Sigmoid colon (tissue), 7 donors: ENCODE measurements at places on chromosomes 5 and 9. TPM values are rescaled to one million over a fixed set of nuclear protein-coding genes. Genes with fewer than 3 reads are reported as not detected.

GRCh38 chr5:170444181-170444580 lies 55.0 kb upstream of the KCNMB1 start:
- no peak for DNase-seq

GRCh38 chr5:4093970-4094369 lies 498.3 kb downstream of the IRX1 start:
- no peak for DNase-seq

GRCh38 chr9:115063058-115063845 lies 54.7 kb downstream of the TNC start:
- no peak for DNase-seq

RGS7BP gene
- 0.49 TPM for total RNA-seq

CYLC2 gene
- total RNA-seq, result not detected

TLX3 gene
- total RNA-seq, result not detected

LCN1 gene
- total RNA-seq, result not detected

DNA sequence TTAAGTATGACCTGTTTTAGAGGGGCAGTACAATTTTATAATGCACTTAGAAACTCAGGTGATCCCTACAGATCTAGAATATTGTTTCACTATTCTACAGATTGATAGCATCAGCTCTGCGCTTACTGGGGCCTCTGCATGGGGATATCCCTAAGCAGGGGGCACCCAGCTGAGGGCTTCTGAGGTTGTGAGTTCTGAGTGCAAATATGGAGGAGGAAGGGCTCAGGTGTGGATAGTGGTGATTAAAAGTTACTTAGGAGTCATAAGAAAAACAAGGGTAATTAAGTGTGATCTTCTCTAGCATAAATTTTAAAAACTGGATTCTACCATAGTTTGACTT lies 274.4 kb downstream of the EFNA5 start:
- no peak for DNase-seq

TPPP gene
- total RNA-seq, result 7.1 TPM

GRCh38 chr9:116868201-116868600 lies 181.1 kb downstream of the TRIM32 start:
- no peak for DNase-seq

GRCh38 chr9:136786451-136786850 lies 4.7 kb upstream of the TMEM141 start:
- DNase-seq, result no peak

DNA sequence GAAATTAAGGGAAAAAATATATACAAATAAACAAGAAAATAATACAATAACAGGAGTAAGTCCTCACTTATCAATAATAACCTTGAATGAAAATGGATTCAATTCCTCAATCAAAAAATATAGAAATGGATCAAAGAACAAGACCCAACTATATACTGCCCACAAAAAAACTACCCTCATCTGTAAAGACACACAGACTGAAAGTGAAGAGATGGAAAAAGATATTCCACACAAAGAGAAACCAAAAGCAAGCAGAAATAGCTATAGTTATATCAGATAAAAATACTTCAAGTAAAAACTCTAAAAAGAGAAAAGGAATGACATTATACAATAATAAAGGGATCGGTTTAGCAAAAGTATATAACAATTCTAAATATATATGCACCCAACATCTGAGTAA lies 66.5 kb downstream of the KIAA0825 start:
- DNase-seq, result no peak

LRRC26 gene
- total RNA-seq, result not detected

DNA sequence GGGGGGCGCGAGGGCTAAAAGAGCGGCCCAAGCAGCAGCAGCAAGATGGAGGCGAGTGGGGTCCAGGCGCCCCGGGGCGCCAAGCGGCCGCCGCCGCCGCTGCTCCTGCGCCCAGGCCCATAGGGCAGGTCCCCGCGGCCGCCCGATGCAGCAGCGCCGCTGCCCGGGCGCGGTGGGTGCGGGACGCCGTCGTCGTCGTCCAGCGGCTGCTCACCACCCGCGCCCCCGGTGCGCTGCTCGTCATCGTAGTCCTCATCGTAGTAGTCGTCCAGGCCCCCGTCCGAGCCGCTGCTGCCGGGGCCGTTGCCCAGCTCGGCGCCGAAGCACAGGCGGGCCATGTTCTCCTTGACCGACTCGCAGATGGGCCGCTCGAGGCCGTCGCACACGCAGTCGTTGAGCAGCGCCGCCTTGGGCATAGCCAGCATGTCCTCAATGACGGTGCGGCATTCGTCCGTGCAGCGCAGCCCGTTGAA lies 1.5 kb downstream of the GAS1 start:
- peak; percentile 73 for DNase-seq

- DNase-seq, result no peak
These were observed 154.3 kb downstream of the PALM2AKAP2 start for GRCh38 chr9:109934136-109934856.

DNA sequence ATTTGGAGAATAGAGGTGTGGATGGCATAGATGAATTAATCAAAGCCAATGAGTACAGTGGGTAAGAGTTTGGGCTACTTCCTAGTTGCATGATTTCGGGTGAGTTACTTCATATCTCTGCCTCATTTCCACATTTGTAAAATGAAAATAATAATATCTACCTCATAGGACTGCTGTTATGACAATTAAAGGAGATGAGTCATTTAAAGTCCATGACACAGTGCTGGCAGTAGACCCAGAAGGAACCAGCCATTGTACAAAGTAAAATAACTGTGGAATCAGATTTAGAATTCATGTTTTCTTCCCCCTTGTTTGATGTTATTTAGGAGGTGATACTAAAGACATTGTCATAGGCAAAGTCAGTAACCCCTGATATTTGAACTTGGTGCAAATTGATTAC lies 139.5 kb upstream of the SLC27A6 start:
- DNase-seq, result no peak

SHOC1 gene
- not detected for total RNA-seq

- DNase-seq, result no peak
These were observed 37.6 kb upstream of the IPPK start for GRCh38 chr9:92707530-92707929.

- DNase-seq, result no peak
These were observed 46.4 kb downstream of the RBM27 start for GRCh38 chr5:146249801-146250200.

TAF11L10 gene
- not detected for total RNA-seq

- no peak for DNase-seq
These were observed 48.4 kb downstream of the EXOSC2 start for GRCh38 chr9:130741831-130742449.

ZNF189 gene
- total RNA-seq, result 21.2 TPM

- no peak for DNase-seq
These were observed 5.7 kb downstream of the PHF2 start for GRCh38 chr9:93582115-93582514.

DNA sequence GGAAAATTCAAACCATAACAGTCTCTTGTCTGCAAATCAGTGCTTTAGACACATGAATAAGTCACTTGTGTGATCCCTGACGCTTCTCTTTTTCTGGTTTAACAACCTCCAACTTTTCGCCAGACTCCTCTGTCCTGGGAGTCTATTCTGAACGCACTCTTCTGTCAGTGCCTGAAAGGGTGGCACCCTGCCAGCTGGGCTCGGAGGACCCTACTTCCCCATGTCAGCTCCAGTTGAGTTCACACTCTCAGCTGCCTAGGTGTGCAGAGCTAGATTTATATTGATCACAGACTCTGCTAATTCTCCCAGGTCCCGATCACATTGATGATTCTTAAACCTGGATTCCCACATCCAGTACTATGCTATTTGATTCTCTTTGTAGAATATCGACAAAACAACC lies 649.1 kb downstream of the BNC2 start:
- DNase-seq, result peak; percentile 73

GRCh38 chr9:28922891-28923290 lies 1349.6 kb upstream of the C9orf72 start:
- DNase-seq, result no peak

GRCh38 chr5:56155992-56156584 lies 77.0 kb downstream of the ANKRD55 start:
- DNase-seq, result peak; percentile 65

FCN2 gene
- not detected for total RNA-seq

DNA sequence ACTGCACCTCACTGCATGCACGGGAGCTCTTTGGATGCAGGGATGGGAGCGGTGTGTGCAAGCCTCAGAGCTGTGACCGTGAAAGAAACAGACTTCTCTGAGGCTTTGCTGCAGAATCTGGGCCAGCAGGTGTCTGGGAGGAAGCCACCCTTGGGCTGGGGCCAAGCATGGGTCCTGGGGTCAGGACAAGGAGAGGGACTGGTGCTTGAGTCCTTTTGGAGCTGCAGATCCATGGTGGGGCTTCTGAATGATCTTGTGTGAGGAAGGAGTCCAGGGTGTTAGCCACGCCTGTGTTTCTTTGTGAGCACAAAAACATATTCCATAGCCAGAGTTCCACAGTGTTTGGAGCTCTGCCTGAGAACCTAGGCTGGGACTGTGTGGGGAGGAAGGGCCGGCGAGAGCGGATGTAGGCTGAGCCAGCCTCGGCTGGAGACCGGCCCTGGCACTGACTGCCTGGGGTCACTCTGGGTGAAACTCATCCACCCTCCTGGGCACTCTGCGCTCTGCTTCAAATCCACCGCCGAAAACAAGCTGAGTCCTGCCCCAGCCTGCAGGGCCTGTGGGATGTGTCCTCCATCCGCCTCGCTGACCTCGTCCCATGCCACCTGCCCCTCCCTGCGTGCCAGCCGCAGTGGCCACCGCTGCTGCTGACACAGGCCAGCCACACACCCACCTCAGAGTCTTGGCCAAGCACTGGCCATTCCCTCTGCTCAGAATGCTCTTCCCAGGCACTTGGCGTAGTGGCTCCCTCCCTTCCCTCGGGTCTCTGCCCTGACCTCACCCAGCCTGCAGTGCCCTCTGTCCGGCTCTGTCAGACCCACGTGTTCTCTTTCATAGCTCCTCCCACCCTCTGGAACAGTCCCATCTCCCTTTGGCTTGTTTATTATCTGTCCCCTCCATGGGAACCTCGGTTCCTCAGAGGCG lies 26.7 kb downstream of the ERGIC1 start:
- DNase-seq, result peak; percentile 97

DNA sequence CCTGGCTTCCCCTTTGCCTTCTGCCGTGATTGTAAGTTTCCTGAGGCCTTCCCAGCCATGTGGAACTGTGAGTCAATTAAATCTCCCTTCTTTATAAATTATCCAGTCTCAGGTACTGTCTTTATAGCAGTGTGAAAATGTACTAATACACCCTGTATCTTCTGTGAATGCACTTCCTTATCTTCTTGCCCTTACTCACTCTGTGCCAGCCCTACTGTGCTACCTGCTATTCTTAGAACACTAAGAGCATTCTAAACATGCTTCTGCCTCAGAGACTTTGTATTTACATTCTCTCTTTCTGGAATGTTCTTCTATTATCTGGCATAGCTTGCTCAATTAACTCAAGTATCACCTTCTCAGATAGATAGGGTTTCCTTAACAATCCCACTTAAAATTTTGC lies 164.4 kb upstream of the EDIL3 start:
- DNase-seq, result no peak

TRPM3 gene
- 1.8 TPM for total RNA-seq

DNA sequence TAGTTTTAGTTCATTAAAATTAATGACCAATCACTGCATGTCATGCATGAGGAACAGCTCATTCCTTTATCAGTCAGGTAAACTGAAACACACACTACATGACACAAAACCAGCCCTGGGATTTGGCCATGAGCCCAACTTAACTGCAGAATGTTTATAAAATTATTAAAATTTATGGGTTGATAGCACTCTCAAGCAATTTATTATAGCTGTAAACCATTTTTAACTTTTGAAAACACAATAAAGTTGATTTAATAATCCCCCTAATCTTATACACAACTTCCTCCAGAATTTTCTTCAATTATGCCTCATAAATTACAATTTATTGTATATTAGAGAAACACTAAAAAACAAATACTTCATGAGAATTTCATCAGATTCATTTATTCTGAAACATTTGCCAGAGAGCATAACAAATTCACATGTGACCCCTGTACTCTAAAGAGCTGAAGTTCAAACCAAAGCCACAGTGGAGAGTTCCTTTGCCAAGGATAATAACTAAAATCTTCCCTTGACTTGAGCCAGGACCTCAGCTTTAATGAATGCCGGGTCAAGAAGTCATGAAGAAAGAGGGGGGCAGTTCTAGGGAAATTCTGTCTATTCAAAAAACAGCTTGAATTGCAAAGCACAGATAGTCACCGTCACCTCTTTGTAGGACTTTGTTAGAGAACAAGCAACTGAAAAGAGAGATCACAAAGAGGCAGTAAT lies 763.7 kb upstream of the GRAMD2B start:
- DNase-seq, result no peak

DNA sequence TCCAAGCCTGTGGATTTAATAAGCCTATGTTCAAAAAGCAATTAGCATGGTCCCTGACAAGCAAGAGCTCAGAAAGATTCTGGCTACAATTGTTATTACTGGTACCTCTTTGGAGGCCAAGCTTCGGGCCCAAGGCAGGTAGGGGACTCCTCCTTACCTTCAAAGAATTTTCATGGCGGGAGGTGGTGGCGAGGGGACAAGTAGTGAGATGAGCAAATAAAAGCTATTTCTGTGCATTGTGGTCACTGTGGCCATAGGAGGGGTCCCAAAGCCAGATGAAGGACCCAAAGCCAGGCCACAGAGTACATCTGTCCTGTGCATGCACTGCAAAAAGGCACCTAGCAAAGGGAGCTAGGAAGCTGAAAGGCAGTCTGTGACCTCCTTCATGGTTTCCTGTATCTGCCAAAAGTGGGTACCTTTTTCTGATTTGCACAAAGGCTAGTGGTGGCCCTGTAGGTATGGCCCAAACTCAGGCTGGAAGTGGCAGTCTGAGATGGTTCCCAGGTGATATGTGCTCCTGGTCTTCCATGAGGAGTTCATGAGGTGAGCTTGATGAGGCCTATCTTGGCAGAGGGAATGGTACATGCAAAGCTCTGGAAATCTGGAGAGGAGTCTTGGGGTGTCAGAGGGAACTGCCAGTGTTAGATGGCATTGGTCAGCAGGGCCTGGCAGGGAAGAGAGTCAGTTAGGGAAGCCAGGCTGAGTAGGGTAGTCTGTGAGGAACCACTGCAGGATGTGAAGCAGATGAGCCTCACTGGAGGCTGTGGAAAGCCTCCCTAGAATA lies 3.3 kb upstream of the CXXC5 start:
- DNase-seq, result peak; percentile 26
